AG09319 (cell line): ENCODE measurements at places on chromosomes 5 and 9.

- no peak for DNase-seq
These were observed 226.4 kb upstream of the DAP start for GRCh38 chr5:10987276-10987924.

DNA sequence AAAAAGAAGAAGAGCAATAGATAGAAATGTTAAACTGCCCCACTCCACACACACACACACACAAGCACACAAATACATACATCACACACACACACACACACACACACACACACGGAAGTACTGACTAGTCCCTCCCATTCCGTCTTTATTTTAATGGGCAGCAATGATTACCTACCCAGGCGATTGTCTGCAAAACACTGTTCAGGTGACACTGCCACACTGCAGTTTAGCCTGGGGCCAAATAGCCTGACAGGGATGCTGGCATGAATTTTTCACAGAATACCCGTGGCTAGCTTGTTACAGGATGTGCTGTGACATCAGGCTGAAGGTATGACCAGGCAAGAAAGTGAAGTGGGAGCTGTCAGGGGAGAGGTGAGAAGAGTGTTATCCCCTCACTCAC lies 86.9 kb downstream of the FRMD3 start:
- DNase-seq, result no peak

GRCh38 chr5:83118471-83118870 lies 41.1 kb downstream of the XRCC4 start:
- no peak for DNase-seq

DNA sequence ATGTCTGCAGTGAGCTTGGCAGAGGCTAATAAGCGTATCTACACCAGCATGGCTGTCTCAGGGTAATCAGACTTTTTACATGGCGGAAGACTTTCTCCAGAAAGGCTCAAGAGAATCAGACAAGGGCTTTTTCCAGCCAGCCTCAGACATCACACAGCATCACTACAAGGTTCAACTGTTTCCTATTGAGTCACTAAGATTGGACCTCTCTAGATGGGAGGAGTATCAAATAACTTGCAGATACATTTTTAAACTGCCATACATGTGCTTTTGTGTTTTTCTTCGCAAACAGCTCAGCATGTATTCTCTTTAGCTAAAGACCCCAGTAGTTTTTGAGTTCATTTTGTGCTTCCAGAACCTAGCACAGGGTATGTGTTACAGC lies 22.9 kb upstream of the PIK3R1 start:
- DNase-seq, result no peak

DNA sequence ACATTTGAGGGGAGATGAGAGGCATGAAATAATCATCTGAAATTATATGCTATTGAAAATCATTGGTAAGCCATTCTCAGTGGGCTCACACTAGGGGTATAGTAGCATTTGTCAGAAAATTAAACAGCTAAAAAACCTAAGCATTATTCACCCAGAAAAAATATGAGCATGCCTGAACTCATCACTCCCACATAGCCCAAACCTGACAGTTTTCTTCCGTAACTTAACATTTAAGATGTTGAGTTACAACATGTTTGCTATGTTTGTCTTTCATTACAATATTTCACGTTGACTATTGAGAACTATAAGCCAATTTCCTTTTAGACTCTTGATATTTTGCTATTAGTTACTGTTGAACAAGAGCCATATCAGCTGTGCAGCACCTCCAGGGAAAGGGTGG lies 23.5 kb upstream of the GHR start:
- no peak for DNase-seq

GRCh38 chr9:21267485-21268346 lies 27.9 kb upstream of the IFNA14 start:
- no peak for DNase-seq
